ENCODE measurements at places on chromosomes 1 and 21. TPM values are rescaled to one million over a fixed set of nuclear protein-coding genes. Genes with fewer than 3 reads are reported as not detected.

- peaks cover 14% of the 10 kb centered on the region for H3K4me1 ChIP-seq
- H3K4me3 ChIP-seq: no peak overlapping the region
- no peaks in the 10 kb centered on the region for H3K36me3 ChIP-seq
- H3K27ac ChIP-seq: no peak overlapping the region
- H3K27me3 ChIP-seq: no peaks in the 10 kb centered on the region
Measured at GRCh38 chr1:159081626-159082025, 5.1 kb upstream of the AIM2 start.

DNA sequence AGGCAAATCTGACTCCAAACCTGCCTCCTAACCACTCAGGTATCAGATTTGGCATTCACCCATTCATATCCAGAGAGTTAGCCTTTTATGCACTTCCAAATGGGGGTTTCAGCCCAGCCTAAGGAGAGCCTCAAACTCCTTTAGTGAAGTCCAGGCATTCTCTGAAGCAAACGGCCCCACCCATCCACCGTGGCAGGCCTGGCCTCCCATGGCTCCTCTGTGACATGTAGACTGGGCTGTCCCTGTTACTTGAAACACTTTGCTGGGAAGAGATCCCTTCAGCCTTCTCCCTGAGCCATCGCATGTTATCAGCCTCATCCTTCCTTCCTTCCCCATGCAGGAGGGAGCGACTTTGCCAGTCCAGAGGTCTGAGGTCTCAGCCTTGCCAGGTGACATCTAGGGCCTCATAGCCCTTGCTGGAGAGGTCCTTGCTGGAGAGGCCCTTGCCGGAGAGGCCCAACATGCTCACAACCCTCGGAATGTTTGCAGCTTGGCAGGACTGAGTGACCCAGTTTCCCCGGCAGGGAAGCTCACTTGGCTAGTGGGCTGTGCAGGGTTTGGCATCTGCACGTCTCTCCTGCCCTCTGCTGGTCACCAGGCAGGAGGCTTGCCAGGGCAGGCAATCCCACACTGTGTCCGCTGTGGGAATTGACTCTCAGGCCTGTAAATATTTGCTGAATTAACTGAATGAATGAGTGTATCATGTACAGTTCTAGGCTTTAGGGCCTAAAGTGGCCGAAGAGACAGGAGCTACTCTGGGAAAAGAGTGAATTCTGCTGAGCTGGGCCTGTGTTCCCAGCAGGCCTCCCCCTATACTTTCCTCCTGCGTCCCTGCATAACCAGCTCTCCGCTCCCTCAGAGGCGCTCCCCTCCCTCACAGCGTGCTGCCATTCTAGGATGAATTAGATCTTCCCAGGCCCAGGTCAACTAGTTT, 26.7 kb upstream of the RBM15 start:
- DNase-seq: peak; percentile 91
- no peaks in the 10 kb centered on the region for H3K27me3 ChIP-seq
- H3K27ac ChIP-seq: no peak overlapping the region
- no peaks in the 10 kb centered on the region for H3K36me3 ChIP-seq
- no peak overlapping the region for H3K4me3 ChIP-seq
- peaks cover 7% of the 10 kb centered on the region for H3K4me1 ChIP-seq

GRCh38 chr1:108059945-108060344, 95.0 kb upstream of the VAV3 start:
- DNase-seq: no peak
- H3K36me3 ChIP-seq: no peaks in the 10 kb centered on the region
- peaks cover 4% of the 10 kb centered on the region for H3K4me1 ChIP-seq
- H3K27ac ChIP-seq: no peak overlapping the region
- no peak overlapping the region for H3K4me3 ChIP-seq

Gene CACNA1S
- total RNA-seq: 0.35 TPM

- no peak for DNase-seq
- H3K36me3 ChIP-seq: no peaks in the 10 kb centered on the region
- peaks cover 3% of the 10 kb centered on the region for H3K27me3 ChIP-seq
- no peak overlapping the region for H3K27ac ChIP-seq
- no peak overlapping the region for H3K4me3 ChIP-seq
- H3K4me1 ChIP-seq: no peaks in the 10 kb centered on the region
Measured at GRCh38 chr1:21198929-21199328, 22.2 kb upstream of the EIF4G3 start.

- H3K27ac ChIP-seq: no peak overlapping the region
- no peaks in the 10 kb centered on the region for H3K27me3 ChIP-seq
- H3K36me3 ChIP-seq: no peaks in the 10 kb centered on the region
- DNase-seq: no peak
- no peak overlapping the region for H3K4me3 ChIP-seq
Measured at GRCh38 chr1:203403586-203403985, 52.7 kb upstream of the FMOD start.

GRCh38 chr1:75785320-75785982, 605 bp upstream of the RABGGTB start:
- H3K27me3 ChIP-seq: no peaks in the 10 kb centered on the region
- peaks cover 25% of the 10 kb centered on the region for H3K4me1 ChIP-seq

GRCh38 chr1:38829368-38829767, 30.2 kb downstream of the RRAGC start:
- DNase-seq: no peak
- H3K27ac ChIP-seq: no peak overlapping the region
- H3K36me3 ChIP-seq: no peaks in the 10 kb centered on the region
- no peak overlapping the region for H3K4me3 ChIP-seq
- no peaks in the 10 kb centered on the region for H3K4me1 ChIP-seq
- peaks cover 9% of the 10 kb centered on the region for H3K27me3 ChIP-seq

DNA sequence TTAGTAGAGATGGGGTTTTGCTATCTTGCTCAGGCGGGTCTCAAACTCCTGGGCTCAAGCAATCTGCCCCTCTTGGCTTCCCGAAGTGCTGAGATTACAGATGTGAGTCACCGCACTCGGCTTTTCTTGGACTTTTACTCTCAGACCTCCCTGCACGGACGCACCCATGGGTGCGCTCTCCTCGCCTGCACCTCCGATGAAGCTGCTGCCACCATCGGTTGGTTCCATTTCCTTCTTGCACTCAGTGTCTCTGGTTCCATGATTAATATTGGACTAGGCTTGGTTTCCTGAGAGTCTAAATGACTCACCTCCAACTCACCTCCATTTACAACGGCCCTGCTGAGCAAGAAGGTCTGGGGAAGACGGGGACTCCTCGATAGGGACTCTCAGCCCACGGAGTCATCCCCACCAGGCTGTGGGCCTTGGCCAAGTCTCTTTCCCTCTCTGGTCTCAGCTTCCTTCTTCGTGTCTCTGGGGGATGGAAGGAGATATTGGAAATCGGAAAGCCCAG, 6.7 kb upstream of the TNFRSF8 start:
- H3K36me3 ChIP-seq: no peaks in the 10 kb centered on the region
- peaks cover 16% of the 10 kb centered on the region for H3K27me3 ChIP-seq
- H3K27ac ChIP-seq: no peak overlapping the region

- DNase-seq: peak; percentile 100
- H3K4me3 ChIP-seq: peak within 1 kb of the TSS; percentile 73
- H3K27ac ChIP-seq: peak within 1 kb of the TSS; percentile 98
- H3K27me3 ChIP-seq: no peaks in the 10 kb centered on the region
- H3K36me3 ChIP-seq: peaks cover 12% of the 10 kb centered on the region
Measured at GRCh38 chr1:38012363-38013226, at the start of gene UTP11. TSS of gene UTP11 (plus strand) at chr1:38012734. CDS start at chr1:38012803, 69 bp downstream.

DNA sequence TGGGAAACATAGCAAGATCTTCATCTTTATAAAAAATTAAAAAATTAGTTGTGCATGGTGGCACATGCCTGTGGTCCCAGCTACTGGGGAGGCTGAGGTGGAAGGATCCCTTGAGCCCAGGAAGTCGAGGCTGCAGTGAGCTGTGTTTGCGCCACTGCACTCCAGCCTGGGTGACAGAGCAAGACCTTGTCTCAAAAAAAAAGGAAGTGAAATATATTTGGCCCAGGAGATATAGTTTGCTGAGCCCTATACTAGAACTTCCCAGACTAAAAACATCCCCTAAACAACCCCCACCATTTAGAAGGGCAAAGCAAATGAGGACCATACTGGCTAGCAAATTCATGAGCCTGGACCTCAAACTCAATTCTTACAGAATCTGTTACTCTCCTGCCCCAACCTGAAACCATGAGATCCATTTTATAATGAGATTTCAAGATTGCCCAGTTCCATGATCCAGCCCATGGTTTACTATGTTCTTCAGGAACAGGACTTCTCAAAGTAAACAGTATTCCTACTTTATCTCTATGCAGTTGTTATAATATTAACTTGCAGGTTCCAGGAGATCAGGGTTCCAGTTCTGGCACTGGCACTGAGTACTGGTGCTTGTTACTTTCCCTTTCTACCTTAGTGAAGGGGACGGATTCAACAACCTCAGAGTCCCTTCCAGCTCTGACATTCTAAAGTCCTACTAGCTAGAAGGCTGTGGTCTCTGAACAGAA, 48.9 kb upstream of the TADA1 start:
- H3K4me3 ChIP-seq: no peak overlapping the region
- H3K27ac ChIP-seq: peak overlapping the region; percentile 92
- H3K4me1 ChIP-seq: peaks cover 26% of the 10 kb centered on the region
- no peak for DNase-seq
- peaks cover 29% of the 10 kb centered on the region for H3K27me3 ChIP-seq

DNA sequence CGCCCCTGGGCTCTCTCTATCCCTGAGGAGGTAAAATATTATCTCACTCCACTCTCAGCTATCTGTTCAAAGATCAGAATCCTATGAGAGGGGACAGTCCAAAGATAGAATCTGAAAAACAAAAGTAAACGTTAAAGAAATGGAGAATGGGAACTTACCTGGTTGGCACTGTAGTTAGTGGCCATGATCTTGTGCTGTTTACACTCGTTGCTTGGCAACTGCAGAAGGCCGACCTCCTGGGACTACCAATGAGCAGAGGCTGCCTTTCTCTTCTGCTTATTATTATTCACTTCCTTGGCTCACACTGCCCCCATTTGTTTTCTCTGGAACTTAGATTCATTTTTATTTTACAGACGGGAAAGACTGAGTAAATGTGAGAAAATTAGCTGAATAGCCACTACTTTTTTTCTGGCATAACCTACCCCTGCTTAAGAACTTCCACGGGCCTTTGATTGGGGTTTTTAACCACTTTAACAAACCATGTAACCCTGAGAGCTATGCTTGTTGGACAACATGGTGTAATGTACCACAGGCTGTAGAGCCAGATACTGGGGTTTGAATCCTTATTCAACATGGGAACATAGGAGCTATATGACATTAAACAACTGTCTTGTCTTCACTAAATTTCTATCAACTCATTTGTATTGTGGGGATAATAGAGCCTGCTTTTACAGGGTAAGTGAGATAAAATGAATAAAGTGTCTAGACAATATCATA, at the start of gene CFAP126:
CFAP126 (minus strand) TSS at position 193 of the 717 bp plus-strand sequence; CDS start at position 185, 8 bp downstream.
- H3K27me3 ChIP-seq: no peaks in the 10 kb centered on the region
- H3K4me1 ChIP-seq: no peaks in the 10 kb centered on the region
- H3K27ac ChIP-seq: peak within 1 kb of the TSS; percentile 50
- H3K4me3 ChIP-seq: no peak within 1 kb of the TSS
- H3K36me3 ChIP-seq: peaks cover 6% of the 10 kb centered on the region

Gene GNG4
- 0.18 TPM for total RNA-seq

DNA sequence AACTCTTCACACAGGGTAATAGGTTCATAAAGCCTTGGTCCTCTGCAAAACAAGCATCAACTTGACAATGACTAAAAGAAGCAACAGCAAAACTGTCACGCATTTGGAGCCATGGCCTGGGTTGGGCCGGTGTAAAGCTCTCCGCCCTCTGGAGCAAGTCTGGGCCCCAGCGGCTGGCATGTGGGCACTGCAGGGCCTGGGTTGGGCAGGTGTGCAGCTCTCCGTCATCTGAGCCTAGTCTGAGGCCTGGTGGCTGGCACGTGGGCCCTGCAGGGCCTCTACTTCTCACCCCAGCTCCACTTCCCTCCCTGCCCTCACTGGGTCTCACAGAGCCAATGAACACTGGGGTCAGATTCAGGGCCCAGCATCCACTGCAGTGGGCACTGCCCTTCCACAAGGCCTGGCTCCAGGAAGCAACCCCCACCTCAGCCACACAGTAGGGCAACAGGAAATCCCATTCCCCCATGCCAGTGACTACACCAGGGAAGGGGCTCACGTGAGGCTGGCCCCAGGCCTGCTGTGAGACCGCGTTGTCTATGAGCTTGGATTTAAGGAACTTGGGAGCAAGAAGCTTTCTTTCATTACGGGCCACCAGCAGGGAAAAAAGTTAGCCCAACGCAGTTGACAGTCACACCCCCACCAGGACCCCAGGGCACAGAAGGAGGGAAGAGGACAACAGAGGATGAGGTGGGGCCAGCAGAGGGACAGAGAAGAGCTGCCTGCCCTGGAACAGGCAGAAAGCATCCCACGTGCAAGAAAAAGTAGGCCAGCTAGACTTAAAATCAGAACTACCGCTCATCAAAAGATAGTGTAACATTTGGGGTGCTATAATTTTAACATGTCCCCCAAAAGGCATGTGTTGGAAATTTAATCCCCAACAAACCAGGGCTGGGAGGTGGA, 52.7 kb downstream of the NPHP4 start:
- no peaks in the 10 kb centered on the region for H3K27me3 ChIP-seq
- no peak overlapping the region for H3K27ac ChIP-seq
- no peak for DNase-seq
- H3K36me3 ChIP-seq: no peaks in the 10 kb centered on the region

GRCh38 chr1:112307930-112308591, 88.0 kb upstream of the CTTNBP2NL start:
- H3K4me1 ChIP-seq: peaks cover 19% of the 10 kb centered on the region
- H3K4me3 ChIP-seq: no peak overlapping the region
- DNase-seq: no peak
- H3K36me3 ChIP-seq: no peaks in the 10 kb centered on the region
- H3K27me3 ChIP-seq: peaks cover 19% of the 10 kb centered on the region

DNA sequence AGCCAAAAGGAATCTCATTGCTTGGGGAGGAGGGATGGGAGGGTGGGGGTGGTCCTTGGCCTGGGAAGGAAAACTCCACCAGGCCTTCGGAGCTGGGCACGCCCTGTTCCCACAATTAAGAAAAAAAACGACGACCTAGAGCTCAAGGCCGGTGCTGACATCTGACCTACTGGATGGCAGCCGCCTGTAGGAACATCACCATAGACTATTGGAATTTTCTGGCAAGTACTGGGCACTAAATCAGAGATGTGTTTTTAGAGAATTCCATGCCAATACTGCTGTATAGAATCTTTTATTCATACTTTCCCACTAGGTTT, 729 bp downstream of the NADK start:
- no peak for DNase-seq
- H3K27me3 ChIP-seq: no peaks in the 10 kb centered on the region
- H3K36me3 ChIP-seq: no peaks in the 10 kb centered on the region

GRCh38 chr21:33619726-33620125, 21.8 kb downstream of the CRYZL1 start:
- H3K4me1 ChIP-seq: no peaks in the 10 kb centered on the region
- H3K36me3 ChIP-seq: peaks cover 36% of the 10 kb centered on the region
- no peaks in the 10 kb centered on the region for H3K27me3 ChIP-seq
- no peak overlapping the region for H3K4me3 ChIP-seq
- no peak overlapping the region for H3K27ac ChIP-seq

GRCh38 chr1:221392453-221392852, 349.4 kb downstream of the DUSP10 start:
- no peaks in the 10 kb centered on the region for H3K36me3 ChIP-seq
- no peaks in the 10 kb centered on the region for H3K27me3 ChIP-seq
- no peak overlapping the region for H3K27ac ChIP-seq
- DNase-seq: no peak

DNA sequence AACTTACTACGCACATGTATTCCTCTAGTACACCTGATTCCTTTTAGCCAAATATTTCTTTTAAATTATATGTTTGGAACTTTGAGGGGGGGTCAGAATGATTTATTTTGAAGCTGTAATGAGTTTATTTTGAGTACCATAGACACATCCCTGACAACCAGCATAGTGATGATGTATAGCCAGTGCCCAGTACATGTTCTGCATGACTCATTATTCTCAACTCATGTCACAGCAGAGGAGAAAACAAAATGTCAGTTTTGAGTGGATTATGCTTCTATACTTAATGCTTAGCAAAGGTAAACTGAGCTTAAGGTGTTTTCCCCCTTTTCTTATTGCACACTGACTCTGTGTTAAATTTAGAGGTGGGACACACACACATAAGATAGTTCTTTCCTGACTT, 22.4 kb upstream of the LEPR start:
- peak overlapping the region; percentile 0 for H3K27ac ChIP-seq
- H3K27me3 ChIP-seq: no peaks in the 10 kb centered on the region
- H3K36me3 ChIP-seq: peaks cover 59% of the 10 kb centered on the region
- H3K4me3 ChIP-seq: no peak overlapping the region

Gene FMO3
- not detected for total RNA-seq

Gene OR2L5
- total RNA-seq: not detected

All from cardiac muscle cell (in vitro differentiated cells and primary cell).